Gastrocnemius medialis (tissue), 4 donors: ENCODE measurements at places on chromosomes 5 and 9. TPM values are rescaled to one million over a fixed set of nuclear protein-coding genes. Genes with fewer than 3 reads are reported as not detected.

The CKMT2 gene
- 1,114 TPM for total RNA-seq

DNA sequence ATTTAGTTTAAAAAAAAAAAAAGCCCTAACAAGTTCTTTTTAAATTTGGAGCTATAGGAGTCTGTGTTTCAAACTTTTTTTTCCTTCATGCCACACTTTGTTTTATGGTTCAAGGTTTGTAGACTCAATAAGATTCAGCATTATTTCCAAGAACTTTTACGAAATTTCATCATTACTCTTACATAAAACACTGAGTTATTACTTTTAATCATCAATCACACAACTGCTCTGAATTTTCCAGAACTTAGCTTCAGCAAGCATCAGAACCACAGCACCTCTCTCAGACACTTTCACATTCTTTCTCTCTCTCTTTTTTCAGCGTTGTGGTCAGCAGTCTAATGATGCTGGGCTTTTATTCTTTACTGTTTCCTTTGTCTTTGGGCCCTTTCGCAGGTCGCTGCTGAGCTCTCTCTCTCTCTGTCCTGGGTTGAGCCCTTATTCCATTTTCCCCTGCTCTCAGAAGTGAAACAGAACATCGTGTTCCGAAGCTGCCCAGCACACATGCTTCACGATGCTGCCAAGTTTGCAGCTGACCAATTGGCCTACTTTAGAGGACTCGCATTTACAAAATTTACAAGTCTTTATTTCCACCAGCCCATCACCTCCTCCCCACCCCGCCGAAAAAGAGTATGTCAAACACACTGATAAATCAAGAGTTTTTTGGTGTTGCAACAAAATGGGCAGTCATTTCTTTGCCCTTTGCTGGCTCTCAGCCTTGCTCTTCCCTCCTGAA lies 44.6 kb upstream of the PIK3R1 start:
- peak; percentile 82 for DNase-seq
- peak overlapping the region; percentile 86 for H3K27ac ChIP-seq
- H3K4me1 ChIP-seq, result peaks cover 27% of the 10 kb centered on the region
- no peaks in the 10 kb centered on the region for H3K27me3 ChIP-seq
- peak overlapping the region; percentile 23 for H3K4me3 ChIP-seq

DNA sequence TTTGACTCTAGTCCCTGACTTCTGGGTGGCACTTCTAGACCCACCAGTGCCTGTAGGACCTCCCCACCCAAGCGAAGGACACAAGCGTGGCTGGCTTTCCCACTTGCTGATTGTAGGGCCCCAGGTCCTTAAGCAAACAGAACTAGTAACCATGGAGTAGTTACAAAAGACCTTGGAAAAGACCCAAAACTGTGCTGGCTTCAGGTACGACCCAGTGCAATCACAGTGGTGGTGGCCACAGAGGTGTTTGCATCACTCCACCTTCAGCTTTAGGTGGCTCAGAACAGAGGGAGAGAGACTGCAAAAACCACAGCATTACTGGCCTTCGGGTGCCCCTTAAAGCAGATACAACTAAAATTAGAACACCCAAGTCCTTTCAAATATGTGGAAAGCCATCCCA lies 52.9 kb downstream of the SLCO4C1 start:
- no peaks in the 10 kb centered on the region for H3K27me3 ChIP-seq
- H3K27ac ChIP-seq, result no peak overlapping the region
- H3K36me3 ChIP-seq, result no peaks in the 10 kb centered on the region
- no peak for DNase-seq
- no peak overlapping the region for H3K4me3 ChIP-seq
- no peaks in the 10 kb centered on the region for H3K4me1 ChIP-seq

The CDX1 gene
- 1.5 TPM for total RNA-seq

The PCDHB5 gene
- 1.5 TPM for total RNA-seq

DNA sequence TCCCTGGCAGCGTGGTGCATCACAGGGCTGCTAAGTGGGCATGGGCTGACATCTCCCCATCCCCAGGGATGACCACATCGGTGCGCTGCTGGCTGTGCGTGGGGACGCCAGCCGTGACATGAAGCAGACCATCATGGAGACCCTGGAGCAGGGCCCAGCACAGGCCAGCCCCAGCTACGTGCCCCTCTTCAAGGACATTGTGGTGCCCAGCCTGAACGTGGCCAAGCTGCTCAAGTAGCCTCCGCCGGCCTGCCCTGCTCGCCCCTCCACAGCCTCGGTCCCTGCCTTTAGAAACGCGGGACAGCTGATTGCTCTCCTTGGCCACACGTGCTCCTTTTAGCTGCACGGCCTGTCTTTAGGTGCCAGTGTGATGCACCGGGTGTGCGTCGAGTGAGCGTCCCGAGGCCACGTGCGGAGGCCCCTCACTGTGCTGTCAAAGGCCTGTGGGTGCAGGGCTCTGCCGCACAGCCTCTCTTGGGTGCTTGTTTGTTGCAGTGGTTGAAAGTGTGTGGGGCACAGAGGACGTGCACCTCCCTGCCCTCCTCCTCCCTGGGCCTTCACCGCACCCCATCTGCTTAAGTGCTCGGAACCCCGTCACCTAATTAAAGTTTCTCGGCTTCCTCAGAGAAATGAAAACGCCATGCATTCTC lies 23.8 kb downstream of the EXOC3 start:
- no peak for DNase-seq
- H3K27ac ChIP-seq, result no peak overlapping the region
- H3K4me3 ChIP-seq, result no peak overlapping the region
- H3K36me3 ChIP-seq, result peaks cover 56% of the 10 kb centered on the region
- peaks cover 5% of the 10 kb centered on the region for H3K4me1 ChIP-seq
- H3K27me3 ChIP-seq, result no peaks in the 10 kb centered on the region

DNA sequence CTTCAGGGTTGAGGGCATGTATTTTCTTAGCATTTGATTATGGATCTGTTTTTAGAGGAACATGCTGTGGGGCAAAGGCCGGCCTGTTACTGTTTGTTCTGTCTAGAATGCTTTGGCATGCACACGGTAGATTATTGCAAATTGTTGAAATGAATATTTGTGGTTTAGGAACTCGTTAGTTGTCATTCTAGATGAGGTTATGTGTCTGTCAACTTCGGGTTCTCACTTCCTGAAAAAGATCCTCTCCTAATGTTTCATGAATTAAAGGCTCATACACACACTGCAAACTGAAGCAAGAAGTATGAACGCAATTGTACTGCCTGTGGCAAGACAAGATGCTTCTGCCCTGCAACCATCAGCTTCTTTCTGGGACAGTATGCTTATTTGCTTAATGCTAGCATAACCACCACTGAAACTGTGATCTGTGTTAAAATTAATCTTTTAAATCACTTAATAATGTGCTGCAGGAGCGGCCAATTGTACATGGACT lies 99.6 kb downstream of the BASP1 start:
- H3K4me3 ChIP-seq, result no peak overlapping the region
- H3K27me3 ChIP-seq, result no peaks in the 10 kb centered on the region
- no peaks in the 10 kb centered on the region for H3K4me1 ChIP-seq
- H3K36me3 ChIP-seq, result no peaks in the 10 kb centered on the region
- DNase-seq, result no peak
- no peak overlapping the region for H3K27ac ChIP-seq

GRCh38 chr9:85061969-85062368 lies 392.4 kb downstream of the NTRK2 start:
- H3K27ac ChIP-seq, result no peak overlapping the region
- H3K36me3 ChIP-seq, result no peaks in the 10 kb centered on the region
- H3K4me3 ChIP-seq, result no peak overlapping the region
- H3K27me3 ChIP-seq, result no peaks in the 10 kb centered on the region
- no peak for DNase-seq

DNA sequence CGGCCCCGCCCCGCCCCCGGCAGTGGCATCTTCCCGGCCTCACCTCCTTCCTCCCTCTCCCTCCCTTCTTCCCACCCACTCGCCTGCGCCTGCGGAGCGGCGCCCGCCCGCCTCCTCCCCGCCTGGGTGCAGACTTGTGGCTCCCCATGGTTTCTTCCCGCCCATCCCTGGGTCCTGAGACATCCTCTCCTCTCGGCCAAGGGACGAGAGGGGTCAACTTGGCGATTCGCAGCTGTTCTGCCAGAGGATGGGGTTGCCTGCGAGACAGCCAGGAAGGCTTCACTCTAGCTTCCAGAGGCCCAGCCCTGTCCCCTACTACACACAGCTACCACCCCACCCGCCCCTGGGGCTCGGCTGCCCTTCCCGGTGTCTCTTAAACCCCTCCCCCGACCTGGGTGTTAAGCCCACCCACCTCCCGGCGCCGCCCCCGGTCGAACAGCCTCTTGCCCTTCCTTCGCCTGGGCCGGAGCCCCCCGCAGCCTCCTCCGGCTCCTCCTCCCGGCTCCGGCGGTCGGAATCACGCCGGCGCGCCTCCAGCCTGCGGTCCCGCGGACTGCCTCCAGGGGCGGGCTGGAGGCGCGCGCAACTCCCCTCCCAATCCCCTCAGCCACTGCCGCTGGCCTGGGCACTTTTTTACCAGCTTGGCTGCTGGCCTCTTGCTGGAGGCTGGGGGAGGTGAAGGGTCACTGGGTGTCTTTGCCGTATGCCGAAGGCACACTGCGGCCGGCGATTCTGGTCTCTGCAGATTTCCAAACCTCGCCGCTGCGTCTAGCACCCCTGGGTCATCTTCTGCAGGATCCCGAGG lies 1.9 kb downstream of the JADE2 start:
- H3K27ac ChIP-seq, result peak overlapping the region; percentile 97
- peak; percentile 78 for DNase-seq
- H3K27me3 ChIP-seq, result no peaks in the 10 kb centered on the region
- no peaks in the 10 kb centered on the region for H3K36me3 ChIP-seq
- H3K4me3 ChIP-seq, result peak overlapping the region; percentile 71

- peak overlapping the region; percentile 26 for H3K4me3 ChIP-seq
- no peak for DNase-seq
- no peaks in the 10 kb centered on the region for H3K27me3 ChIP-seq
- H3K27ac ChIP-seq, result no peak overlapping the region
- H3K36me3 ChIP-seq, result no peaks in the 10 kb centered on the region
These were observed 17.0 kb upstream of the CRB2 start for GRCh38 chr9:123338710-123339665.

- no peak overlapping the region for H3K4me3 ChIP-seq
- peaks cover 8% of the 10 kb centered on the region for H3K4me1 ChIP-seq
- DNase-seq, result no peak
- H3K27me3 ChIP-seq, result no peaks in the 10 kb centered on the region
- no peaks in the 10 kb centered on the region for H3K36me3 ChIP-seq
- no peak overlapping the region for H3K27ac ChIP-seq
These were observed 28.7 kb upstream of the ECM2 start for GRCh38 chr9:92564504-92564903.

DNA sequence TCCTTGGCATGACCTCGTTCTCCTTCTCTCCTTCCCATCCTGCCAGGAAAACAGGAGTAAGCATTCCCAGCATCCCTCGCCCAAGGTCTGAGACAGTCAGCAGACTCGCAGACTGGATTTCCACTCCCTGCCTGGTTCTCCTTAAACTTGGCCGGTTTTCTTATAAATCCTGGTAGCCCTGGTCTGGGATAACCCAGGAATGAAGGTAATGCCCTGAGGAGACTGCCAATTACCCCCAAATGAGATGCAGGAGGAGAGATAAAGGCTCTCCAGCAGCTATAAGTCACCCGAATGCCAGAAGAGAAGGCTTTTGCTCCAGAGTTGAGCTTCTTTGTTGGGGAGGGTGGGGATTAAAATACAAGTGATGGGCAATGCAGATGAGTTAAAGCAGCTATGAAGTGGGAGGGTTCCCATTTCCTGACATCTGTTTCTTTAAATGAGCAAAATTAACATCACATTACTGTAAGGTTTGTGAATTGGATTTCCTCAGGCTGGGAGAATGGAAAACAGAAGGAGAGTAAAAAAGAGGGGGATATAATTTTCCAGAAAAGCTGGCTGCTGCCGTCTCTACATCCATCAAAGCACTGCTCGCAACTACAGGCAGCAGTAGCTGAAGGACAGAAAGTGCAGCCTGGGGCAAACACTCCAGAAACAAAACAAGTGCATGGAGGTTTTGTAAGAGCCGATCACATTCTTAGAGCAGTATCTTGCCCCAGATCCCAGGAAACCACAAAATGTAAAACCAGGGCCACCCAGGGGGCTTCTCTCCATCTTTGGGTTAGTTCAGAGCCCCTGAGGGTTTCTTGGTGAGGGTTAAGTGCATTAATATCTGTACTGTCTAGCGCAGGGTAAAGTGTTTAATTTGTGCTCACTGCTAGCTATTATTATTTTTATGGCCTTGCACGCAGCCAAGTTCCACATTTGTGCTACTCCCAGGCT lies 177.6 kb upstream of the PANK3 start:
- H3K27me3 ChIP-seq, result no peaks in the 10 kb centered on the region
- no peaks in the 10 kb centered on the region for H3K4me1 ChIP-seq
- H3K36me3 ChIP-seq, result no peaks in the 10 kb centered on the region
- no peak overlapping the region for H3K4me3 ChIP-seq
- no peak for DNase-seq
- H3K27ac ChIP-seq, result no peak overlapping the region

DNA sequence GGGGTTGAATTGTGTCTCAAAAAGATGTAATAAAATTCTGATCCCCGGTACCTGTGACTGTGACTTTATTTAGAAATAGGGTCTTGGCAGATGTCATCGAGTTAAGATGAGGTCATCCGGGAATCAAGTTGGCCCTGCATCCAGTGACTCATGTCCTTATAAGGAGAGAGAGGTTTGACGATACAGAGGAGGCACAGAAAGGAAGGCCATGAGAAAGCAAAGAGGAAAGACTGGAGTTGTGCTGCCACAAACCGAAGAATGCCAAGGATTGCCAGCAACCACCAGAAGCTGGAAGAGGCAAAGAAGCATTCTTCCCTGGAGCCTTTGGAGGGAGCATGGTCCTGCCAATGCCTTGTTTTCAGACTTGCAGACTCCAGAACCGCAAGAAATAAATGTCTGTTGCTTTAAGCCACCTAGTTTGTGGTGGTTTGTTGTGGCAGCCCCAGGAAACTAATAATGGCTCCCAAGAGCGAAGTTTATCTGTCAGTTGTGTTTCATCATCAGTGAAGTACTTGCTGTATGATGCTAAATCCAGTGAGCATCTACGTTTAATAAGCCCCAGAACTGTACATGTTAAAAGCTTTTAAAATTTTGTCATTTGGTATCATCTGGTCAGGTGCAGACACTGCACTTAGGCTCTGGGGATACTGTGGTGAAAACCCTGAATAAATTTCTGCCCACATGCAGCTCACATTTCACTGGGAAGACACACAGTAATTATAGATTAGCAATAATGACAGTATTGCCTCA lies 114.8 kb downstream of the TLE4 start:
- peak overlapping the region; percentile 52 for H3K27ac ChIP-seq
- peak; percentile 20 for DNase-seq
- peaks cover 63% of the 10 kb centered on the region for H3K4me1 ChIP-seq
- no peak overlapping the region for H3K4me3 ChIP-seq
- no peaks in the 10 kb centered on the region for H3K36me3 ChIP-seq
